ENCODE measurements at places on chromosomes 5 and 9.

- DNase-seq = no peak
Observed at GRCh38 chr9:68668127-68668526, 36.9 kb upstream of the PIP5K1B start.

DNA sequence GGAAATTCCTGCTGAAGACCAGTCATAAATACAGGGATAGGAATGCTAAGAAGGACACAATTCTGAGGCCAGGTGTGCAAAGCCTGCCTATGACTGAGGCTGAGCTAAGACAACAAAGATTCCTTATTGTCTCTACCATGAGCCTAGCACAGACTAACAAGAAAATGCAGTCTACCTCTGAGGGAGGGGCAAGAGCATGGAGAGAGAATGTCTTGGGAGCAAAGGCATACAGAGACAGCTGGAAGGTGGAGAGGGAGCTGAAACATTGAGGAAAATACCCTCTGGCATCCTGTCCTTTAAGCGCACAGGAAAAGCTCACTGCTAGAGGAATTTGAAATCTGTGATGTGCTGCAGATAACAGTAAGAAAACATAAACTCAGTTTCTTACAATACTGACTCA, 8.8 kb upstream of the C9orf40 start:
- DNase-seq = no peak

DNA sequence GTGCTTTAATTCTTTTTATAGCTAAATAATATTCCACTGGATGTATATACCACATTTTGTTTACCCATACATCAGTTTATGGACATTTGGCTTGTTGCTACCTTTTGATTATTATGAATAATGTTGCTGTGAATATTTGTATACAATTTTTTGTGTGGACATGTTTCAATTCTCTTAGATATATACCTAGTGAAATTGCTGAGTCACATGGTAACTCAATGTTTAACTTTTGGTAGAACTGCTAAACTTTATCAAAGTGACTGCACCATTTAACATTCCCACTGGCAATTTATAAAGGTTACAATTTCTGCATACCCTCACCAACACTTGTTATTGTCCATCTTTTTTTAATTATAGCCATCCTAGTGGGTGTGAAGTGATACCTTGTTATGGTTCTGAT, 22.1 kb downstream of the IL31RA start:
- no peak for DNase-seq

GRCh38 chr9:129383019-129383560, 205.0 kb upstream of the IER5L start:
- no peak for DNase-seq

GRCh38 chr9:116939614-116940013, 252.5 kb downstream of the TRIM32 start:
- DNase-seq = no peak

DNA sequence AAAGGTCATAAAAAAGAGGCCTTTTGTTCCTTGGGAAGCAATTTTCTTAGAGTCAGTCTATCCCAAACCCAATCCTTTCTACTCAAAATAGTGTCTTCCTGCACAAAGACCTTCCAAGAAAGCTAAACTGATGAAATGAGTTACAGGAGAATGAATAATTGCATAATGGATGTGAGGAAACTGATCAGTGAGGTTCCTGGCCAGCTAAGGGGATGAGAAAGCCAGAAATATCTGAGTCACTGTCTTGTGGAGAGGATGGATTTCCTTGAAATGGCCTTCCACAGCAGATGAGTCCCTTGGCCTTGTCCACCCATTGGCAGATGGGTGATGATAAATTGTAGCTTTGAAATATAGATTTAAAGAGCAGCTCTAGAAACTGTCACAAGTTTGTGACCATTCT, 756.1 kb downstream of the DNAH5 start:
- DNase-seq = no peak

DNA sequence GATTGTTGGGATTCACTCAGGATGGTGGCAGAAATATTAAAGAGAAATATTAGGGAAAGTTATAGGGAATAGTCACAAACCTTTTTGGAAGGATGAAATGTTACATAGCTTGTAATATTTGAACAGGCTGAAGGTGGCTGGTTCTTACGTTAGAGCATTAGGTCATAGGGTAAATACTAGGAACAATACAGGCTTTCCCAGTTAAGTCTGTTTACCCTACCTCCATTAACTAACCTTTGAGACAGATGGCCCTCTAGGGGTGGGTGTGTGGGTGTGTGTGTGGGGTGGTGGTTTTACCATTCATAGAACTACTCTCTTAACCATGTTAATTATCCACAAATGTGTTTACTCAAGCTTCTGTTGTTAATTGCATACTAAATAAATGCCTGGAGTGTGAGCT, 94.3 kb upstream of the STK32A start:
- DNase-seq = no peak

GRCh38 chr5:122153230-122153629, 23.9 kb downstream of the ZNF474 start:
- DNase-seq = no peak

GRCh38 chr5:120605325-120606079, 141.4 kb downstream of the PRR16 start:
- no peak for DNase-seq

DNA sequence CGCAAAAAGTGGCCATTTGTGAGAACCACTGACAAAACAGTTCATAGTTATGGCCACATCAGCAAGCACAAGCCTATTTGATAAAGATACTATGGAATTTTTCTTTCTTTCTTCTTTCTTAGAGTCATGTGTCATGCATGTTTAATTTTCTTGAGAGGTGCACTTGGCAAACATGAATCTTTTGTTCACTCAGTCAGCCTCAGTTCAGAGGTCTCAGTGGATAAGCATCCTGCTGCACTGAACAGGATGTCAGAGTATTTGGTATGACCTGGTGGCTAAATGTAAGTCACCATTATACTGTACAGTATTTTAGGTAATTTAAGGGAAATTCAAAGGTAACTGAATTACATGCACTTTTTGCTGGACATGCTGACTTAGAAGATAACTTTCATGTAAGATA, 5.4 kb downstream of the NNT start:
- DNase-seq = no peak

DNA sequence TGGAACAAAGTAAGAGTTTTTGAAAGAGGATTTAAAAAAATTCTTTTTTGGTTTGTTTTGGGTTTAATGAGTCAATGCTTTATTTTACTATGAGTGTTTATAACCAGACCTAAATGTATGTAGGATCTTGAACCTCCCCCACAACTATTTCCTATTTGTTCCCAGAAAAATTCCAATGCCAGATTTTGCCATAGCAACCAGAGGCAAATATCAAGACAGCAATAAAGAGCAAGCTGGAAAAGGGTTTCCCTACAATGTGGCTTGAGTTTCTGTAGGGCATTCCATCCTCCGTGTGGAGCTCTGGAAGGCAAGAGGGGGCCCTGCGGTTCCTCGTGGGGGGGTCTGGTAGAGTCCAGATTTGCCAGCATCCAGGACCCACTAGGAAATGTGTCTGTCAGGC, 27.8 kb upstream of the GDNF start:
- DNase-seq = no peak
